ENCODE measurements at places on chromosomes 5 and 9.
A peak's percentile ranks its signal among the peaks of the same experiment; 100 is the strongest.

DNA sequence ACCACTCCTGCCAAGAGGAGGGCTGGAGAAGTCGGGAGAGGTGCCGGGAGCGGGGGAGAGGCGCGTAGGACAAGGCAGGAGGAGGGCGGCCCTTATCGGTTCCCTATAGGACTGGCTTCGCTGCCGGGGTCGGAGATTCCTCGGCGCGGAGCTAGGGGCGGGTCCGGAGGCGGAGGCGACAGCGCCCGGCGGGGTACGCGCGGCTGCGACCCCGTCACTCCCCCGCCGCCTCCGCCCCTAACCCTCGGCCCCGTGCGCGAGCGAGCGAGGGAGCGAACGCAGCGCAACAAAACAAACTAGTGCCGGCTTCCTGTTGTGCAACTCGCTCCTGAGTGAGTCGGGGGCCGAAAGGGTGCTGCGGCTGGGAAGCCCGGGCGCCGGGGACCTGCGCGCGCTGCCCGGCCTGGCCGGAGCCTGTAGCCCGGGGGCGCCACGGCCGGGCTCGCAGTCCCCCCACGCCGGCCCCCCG lies 2.0 kb downstream of the GLIS3 start:
- DNase-seq, result peak; percentile 51

GRCh38 chr5:92652756-92653155 lies 928.3 kb downstream of the NR2F1-AS1 start:
- DNase-seq, result no peak

- no peak for DNase-seq
Measured at GRCh38 chr5:176530983-176531901, 6.0 kb downstream of the RNF44 start.

DNA sequence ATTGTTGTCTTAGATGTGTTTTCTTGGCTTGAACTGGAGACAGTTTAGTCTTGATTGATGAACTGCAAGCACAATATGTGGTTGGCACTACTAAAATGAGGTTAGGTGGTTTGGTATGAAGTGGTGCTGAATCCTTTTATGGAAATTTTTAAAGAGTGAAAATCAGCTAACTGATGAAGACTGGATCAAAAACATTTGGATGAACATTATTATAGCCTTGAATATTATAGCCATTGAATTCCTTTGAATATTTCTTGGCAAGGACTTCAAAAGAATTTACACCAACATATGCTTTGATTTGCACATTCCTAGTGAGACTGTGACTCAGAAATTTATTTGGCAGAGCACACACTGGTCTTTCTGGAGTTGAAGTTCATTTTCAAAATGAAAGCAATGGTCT lies 318.3 kb downstream of the CHSY3 start:
- no peak for DNase-seq

GRCh38 chr5:174145821-174146220 lies 100.3 kb downstream of the NSG2 start:
- DNase-seq, result peak; percentile 46

- no peak for DNase-seq
Measured at GRCh38 chr5:73154208-73155006, 18.6 kb upstream of the TMEM174 start.

DNA sequence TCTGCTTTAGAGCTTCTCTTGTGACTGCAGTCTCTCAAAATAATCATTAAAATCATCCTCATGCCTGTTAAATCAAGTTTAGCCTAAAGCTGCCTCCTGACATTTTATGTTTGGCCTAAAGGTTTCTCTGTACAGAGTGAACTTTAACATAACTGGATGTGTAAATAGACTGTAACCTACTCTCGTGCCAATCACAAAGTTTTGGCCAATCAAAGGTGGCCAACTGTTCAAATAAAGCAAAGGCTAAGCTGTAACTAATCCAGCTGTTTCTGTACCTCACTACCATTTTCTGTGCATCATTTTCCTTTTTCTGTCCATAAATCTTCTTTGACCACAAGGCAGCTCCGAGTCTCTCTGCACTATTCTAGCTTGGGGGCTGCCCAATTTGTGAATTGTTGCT lies 86.2 kb downstream of the GCNT1 start:
- DNase-seq, result no peak

DNA sequence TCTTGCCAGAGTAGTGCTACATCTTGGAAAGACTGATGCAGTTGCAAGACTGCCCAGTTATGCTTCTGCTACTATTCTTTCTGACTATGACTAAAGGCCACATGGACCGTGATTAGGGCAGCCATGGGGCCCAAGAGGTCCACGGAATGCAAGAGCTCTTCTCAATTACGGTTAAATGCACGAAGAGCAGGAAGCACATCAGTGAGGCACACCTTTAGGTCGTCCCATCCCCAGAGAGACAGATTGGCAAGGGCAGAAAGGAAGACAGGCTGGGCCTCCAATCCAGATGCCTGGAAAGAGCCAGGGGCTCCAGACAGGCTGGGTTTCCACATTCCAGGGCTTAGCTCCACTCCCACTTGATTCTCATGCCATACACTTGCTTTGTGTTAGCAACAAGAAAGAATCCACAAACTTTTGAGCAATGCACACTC lies 132.3 kb upstream of the SLIT3 start:
- no peak for DNase-seq

GRCh38 chr5:61732796-61733195 lies 400.7 kb downstream of the ZSWIM6 start:
- DNase-seq, result no peak

GRCh38 chr9:83066771-83067170 lies 3.8 kb upstream of the RASEF start:
- DNase-seq, result no peak

- DNase-seq, result peak; percentile 43
Measured at GRCh38 chr9:77210116-77210515, 32.8 kb downstream of the VPS13A start.

GRCh38 chr5:178377583-178378270 lies 145.1 kb upstream of the PHYKPL start:
- no peak for DNase-seq

- no peak for DNase-seq
Measured at GRCh38 chr5:66818935-66819328, 222.7 kb downstream of the MAST4 start.

DNA sequence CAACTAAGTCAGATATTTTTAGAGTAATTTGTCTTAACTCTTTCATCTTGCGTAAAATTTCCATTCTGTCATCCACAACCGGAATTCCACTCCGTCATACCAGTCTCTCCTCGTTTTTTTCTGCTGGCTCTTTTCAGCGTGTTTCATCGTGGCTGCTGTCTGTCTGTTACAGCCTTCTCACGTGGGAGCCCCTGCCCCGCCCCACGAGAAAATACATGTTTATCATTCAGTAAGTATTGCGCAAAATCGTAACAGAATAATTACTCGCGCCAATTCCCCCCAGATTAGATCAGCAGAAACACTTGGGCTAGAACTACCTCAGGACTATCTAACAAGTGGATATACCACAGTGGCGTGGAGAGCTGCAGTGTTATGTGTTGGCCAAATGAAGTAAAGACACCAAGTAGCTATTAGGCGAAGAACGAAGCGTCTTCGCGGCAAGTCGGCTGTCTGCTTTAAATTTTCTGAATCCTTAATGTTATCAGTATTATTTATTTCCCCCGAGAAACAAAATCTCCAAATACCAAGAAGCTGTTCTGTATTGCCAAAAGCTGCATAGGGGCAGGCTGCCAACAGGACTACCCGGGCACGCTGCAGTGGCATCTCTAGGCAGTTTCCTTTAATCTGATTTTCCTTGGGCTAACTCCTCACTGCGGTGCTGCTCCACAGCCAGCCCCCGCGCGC lies 566 bp upstream of the FOCAD start:
- DNase-seq, result no peak

DNA sequence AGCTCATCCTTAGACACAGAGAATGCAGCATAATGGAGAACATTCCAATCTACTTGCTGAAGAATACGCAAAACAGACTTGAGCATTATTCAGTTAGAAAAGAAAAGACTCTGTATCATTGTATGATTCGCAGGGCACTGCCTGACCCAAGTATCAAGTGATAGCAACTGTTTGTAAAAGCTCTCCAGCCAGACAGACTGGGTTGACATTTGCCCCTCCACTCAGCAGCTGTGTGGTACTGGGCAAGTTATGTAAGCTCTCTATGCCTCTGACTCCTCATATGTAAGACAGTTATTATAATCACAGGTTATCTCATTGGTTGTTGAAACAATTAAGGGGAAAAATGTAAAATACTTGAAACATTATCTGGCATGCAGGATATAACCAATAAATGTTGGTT lies 505.0 kb downstream of the ELAVL2 start:
- DNase-seq, result no peak

DNA sequence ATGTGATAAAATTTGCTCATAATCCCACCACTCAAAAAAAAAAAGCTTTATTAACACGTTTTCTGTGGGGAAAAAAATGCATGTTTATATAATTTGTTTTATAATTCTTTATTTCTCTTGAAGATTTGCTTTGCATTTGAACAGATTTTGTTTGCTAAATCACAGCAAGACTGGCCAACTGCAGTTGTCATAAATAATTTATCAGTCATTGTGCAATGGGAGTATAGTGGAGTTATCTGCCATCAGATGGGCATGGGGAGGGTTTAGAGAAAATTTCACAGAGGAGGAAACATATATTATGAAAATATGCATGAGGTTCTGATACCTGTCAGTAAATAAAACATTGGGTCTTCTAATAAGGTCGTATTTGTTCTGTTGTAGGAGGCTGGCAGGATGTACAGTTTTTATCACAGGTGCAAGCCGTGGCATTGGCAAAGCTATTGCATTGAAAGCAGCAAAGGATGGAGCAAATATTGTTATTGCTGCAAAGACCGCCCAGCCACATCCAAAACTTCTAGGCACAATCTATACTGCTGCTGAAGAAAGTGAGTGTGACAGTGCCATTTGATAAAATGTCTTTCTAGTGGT lies 23.8 kb downstream of the HSDL2 start:
- no peak for DNase-seq

GRCh38 chr5:127031863-127032232 lies 1.5 kb upstream of the MARCHF3 start:
- DNase-seq, result no peak

- DNase-seq, result no peak
Measured at GRCh38 chr5:119168401-119168800, 97.5 kb downstream of the DMXL1 start.

GRCh38 chr5:53008751-53009150 lies 19.6 kb downstream of the ITGA2 start:
- DNase-seq, result no peak

DNA sequence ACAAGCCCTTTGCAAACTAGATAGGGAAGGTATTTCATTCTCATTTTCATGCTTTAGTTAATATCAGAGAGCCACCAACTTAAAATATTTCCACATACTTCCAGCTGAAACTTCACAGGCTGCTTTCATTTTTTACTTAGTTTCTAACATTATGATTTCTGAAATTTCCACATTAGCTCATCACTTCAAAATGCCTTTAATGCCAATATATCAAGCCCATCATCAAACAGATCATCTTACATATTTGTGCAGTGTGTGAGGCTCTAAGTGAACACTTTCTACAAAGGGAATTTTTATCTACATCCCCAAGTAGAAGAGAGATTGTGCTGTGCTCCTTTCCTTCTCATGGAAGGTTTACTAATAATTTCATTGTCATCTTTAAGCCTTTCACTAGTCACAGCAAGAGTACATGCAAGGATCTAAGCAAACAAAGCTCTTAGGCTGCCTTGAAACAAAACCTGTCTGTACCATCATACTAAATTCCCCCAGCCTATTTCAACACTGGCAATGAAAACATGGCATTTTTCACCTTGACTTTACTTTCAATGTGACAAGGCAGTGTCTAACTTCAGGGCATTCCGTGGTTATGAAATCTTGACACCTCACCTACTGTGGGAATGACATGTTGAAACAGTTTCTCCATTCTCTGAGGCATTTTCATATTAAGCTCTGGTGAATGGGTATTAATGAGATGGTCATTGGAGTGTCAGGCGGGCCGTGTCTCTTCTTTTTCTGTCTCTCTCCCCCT lies 45.4 kb downstream of the PPP2R2B start:
- DNase-seq, result no peak

- DNase-seq, result no peak
Measured at GRCh38 chr9:8613346-8613825, 813.8 kb upstream of the DMAC1 start.

GRCh38 chr5:75460532-75460931 lies 50.9 kb downstream of the CERT1 start:
- no peak for DNase-seq

GRCh38 chr9:120505186-120505585 lies 74.8 kb downstream of the CDK5RAP2 start:
- DNase-seq, result no peak

DNA sequence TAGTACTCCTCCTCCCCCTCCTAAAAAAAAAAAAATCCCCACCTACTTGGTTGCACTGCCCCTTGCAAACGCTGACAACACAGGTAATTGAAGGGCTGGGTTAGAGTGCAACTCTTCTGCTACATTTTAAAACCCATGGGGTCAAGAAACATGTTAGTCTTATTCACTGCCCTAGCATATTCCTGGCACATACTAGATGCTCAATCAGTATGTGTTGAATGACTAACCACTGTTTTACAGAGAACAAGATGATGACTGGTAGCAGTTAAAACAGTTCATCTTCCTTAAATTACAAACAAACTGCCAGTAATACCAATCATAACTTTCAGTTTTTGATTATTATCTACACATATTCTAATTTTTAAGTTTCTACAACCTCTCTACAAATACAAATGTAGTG lies 124.4 kb downstream of the NFIB start:
- no peak for DNase-seq

GRCh38 chr5:26326153-26326759 lies 712.1 kb downstream of the CDH9 start:
- DNase-seq, result no peak

GRCh38 chr5:160743027-160743426 lies 109.0 kb downstream of the ATP10B start:
- no peak for DNase-seq

DNA sequence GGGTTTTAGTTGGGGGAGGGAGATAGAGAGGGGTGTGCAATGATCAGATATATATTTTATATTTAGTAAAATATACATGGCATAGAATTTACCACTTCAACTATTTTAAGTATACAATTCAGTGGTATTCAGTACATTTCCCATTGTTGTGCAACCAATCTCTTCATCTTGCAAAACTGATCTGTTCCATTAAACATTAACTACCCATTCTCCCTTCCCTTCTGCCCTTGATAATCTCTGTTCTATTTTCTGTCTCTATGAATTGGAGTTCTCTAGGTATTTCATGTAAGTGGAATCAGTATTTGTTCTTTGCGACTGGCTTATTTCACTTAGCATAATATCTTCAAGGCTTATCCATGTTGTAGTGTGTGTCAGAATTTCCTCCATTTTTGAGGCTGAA lies 38.6 kb downstream of the TGFBI start:
- no peak for DNase-seq

- DNase-seq, result no peak
Measured at GRCh38 chr5:168939887-168940544, 360.8 kb upstream of the PANK3 start.

GRCh38 chr9:117414220-117414905 lies 494 bp downstream of the ASTN2 start:
- DNase-seq, result no peak

- DNase-seq, result no peak
Measured at GRCh38 chr5:68419081-68419636, 203.6 kb downstream of the PIK3R1 start.

- no peak for DNase-seq
Measured at GRCh38 chr5:108581026-108581425, 166.7 kb upstream of the FER start.

Measured in NT2/D1 (cell line).